ENCODE measurements at places on chromosomes 6 and 20. TPM values are rescaled to one million over a fixed set of nuclear protein-coding genes. Genes with fewer than 3 reads are reported as not detected.

Gene NMBR
- total RNA-seq = not detected

Gene RUNX2
- 1.5 TPM for total RNA-seq

Gene CST7
- total RNA-seq = not detected

Gene ULBP1
- not detected for total RNA-seq

Gene AHCY
- 165 TPM for total RNA-seq

Gene LST1
- not detected for total RNA-seq

Gene OXT
- not detected for total RNA-seq

Gene MOXD1
- 4.1 TPM for total RNA-seq

Gene DEFB128
- not detected for total RNA-seq

Gene SLC2A10
- total RNA-seq = 5.4 TPM

Gene NFKBIE
- 10.1 TPM for total RNA-seq

Gene MCCD1
- total RNA-seq = not detected

Gene TBX18
- 11.8 TPM for total RNA-seq

Gene BNIP5
- total RNA-seq = not detected

Gene DYNLRB1
- total RNA-seq = 275 TPM

Gene EXOC2
- 14.4 TPM for total RNA-seq

Gene PI16
- not detected for total RNA-seq

Gene POM121L2
- not detected for total RNA-seq

Gene ATP6V1G2
- total RNA-seq = 0.26 TPM

Gene TCF15
- 1.1 TPM for total RNA-seq

Gene RWDD1
- 12.4 TPM for total RNA-seq

Gene AKAP12
- 126 TPM for total RNA-seq

Gene WFDC5
- not detected for total RNA-seq

Gene PRICKLE4
- total RNA-seq = not detected

Gene VWA7
- total RNA-seq = 0.34 TPM

Measured in A375 (cell line).